ENCODE measurements at places on chromosomes 6 and 20.

- DNase-seq: no peak
Observed at GRCh38 chr6:161985876-161986423, 712.1 kb upstream of the AGPAT4 start.

GRCh38 chr6:112296122-112296521, 41.8 kb upstream of the LAMA4 start:
- no peak for DNase-seq

- DNase-seq: no peak
Observed at GRCh38 chr20:31819083-31819784, at the start of gene MYLK2. MYLK2 (plus strand) TSS chr20:31819356; CDS start chr20:31819581, 225 bp downstream.

DNA sequence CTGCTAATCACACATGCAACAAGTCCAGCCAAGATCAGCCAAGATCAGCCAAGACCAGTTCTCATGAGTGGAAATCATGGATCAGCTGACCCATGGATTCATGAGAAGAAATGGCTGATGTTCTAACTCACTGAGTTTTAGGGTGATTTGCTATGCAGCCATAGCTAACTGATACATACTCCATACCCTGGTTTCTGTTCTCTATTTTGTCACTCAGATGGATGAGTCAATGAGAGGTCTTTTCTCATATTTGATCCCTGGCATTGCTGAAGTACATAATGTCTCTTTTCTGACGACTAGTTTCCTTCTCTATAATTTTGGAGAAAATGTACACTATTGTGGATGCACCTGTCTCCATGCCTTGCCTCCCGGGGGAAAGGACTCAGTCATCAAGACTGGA, 118.4 kb upstream of the LY86 start:
- DNase-seq: no peak

- no peak for DNase-seq
Observed at GRCh38 chr20:8390037-8390433, 258.0 kb downstream of the PLCB1 start.

DNA sequence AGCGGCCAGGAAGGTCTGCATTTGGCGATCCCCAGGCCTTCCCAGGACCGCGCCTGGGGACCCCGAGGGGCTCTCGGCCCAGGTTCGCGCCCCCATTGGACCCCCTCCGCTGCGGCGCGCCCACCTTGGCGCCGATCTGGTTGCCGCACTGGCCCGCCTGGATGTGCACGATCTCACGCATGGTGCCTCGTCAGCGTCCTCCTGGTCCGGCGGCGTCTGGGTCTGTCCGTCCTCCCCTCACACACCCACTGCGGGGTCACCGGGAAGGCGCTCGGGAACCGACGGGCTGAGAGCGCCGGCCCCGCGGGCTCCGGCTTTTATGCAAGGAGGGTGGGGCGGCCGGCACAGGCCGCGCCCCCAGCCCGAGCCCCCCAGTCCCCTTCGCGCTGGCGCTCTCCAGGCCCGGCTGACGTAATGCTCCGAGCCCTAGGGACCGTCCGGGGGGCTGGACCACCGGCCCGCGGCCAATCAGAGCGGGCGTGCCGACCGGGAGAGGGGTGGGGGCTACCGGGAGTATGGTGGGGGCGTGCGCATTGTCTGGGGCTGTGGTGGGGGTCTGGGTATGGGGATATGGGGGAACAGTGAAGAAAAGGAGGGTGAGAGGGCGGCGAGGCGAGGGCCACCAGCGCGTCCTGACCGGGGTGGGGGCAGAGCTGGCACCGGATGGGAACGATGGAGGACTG, at the start of gene TUBB2B:
TUBB2B (minus strand) TSS at position 291 of the 683 bp plus-strand sequence; CDS start at position 181, 110 bp downstream.
- peak; percentile 69 for DNase-seq

- no peak for DNase-seq
Observed at GRCh38 chr20:51700809-51701285, 67.3 kb downstream of the ATP9A start.

- DNase-seq: no peak
Observed at GRCh38 chr6:29790626-29791025, 37.0 kb upstream of the HLA-G start.

DNA sequence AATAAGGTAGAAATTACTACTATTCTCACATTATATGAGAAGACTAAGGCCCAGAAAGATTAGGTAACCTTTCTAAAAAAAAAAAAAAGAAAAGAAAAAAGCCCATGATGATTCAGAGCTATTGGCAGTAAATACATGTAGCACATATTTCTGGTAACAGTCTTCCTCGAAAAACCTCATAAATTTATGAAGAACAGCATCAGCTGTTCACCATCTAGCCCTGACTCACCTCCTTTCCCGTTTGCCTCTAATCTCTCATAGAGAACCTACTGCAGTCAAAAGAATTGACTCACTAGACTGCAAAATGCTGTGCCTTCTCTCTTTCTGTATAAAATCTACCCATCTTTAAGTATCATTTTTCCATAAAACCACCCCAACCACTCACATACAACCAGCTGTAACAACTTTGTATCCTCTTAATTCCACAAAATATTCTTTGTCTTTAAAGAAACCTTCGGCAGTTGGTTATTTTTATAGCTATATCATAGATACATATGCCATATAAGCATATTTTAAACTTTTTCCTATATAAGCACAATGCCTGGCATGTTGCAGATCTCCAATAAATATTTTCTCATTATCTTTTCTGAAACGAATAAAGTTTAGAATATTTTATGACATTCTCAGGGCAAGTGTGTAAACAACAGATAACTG, 152.7 kb upstream of the ENPP5 start:
- DNase-seq: no peak

DNA sequence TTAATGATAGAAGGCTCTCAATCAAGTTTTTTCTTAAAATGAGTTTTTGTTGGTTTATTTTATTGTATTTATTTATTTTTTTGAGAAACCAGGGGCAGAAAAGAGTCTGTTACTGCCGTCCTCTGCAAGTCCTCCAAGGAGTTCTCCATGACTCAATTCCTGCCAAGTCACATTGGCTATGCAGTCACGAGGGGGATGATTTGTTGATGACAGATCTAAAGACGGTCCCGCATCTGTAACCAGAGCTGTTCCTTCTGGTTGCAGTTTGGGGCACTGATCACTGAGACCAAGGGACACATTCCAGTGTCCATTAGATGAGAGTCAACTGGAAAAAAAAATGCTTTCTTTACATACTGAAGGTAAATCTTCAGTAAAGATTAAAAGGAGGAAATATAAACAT, 13.9 kb upstream of the TSHZ2 start:
- no peak for DNase-seq

DNA sequence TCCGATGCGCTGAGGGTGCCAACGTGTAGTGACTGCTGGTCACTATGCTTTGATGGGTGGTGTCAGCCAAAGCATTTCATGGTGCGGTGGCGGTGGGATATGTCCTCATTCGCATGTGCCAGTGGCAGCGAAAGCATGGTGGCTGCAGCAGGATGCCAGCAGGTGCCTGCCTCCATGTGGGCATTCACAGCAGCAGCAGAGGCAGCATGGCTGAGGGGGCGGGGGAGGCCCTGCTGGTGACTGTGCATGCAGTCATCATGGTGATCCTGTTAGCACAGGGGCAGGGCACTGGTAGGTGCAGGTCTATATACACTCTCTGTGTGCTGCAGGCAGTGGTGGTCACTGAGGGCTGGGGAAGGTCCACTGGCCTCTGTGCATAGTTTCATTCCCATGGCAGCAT, 22.0 kb downstream of the FIG4 start:
- DNase-seq: no peak

DNA sequence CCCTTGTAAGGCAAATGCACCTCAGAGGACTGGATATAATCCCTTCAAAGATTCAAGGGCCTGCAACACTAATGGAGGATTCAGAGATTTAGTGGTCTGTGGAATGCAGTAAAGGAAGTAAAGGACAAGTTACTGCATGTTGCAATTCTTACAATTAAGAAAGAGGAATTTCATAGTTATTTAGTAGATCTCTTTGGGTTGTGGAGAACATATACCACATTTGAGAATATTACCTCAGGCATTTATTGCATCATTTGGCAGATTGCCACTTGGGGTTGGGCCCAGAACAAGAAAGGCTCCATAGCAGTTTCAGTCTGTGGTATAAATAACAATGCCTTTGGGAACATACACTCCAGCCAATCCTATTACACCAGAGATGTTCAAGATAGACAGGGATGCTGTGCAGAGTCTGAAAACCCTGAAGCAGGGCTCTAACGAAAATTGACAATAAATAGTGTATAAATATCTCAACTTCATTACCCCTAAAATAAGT, 20.9 kb upstream of the EPM2A start:
- DNase-seq: no peak

DNA sequence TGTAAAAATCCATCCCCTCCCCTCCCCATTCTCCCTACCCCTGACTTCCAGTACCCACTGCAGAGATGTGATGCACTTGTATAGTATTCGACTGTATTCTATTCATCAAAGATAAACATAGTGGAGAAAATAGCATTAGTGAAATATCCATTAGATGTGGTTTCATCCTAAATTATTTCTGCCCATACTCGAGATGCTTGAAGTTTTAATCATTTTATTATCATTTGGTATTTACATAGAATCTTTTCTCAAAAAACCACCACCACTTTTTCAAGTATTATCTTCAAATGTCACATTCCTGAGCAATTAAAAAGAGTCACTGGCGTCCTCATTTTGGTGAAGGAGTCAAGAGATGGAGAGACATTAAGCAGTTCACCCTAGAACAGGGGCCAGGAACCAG, 181.9 kb downstream of the HAO1 start:
- no peak for DNase-seq

- DNase-seq: peak; percentile 56
Observed at GRCh38 chr20:33443006-33443511, 504 bp downstream of the SNTA1 start.

DNA sequence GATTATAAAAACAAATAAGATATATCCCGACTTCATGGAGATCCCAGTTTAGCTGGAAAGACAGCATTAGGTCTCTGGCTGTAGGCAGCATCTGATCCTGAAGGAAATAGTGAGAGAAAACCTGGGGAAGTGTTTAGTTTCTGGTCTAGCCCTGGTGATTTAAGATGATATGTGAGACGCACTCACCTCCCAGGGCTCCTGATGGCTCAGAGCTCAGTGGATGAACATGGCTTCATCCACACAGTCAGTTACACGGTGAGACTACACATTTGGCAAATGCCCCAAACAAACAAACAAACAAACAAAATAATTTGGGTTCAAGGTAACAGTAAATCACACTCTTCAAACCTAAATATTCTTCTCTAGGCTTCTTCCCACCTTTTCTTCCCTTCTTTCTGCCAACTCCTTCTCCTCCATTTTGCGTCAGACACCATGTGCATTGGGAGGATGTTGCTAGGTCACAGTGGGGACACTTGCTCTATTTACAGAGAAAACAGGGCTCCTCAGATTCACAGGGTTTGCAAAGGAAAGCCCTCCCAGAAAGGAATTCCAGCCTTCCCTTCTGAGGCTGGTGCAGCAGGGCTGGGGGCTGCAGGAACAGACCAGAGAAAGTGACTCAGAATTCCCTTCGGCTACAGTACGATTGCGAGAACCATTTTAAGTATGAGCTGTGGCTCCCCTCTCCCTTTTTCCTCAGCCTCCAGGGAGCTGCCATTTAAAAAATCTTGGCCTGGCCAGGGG, 59.6 kb upstream of the SALL4 start:
- DNase-seq: no peak

DNA sequence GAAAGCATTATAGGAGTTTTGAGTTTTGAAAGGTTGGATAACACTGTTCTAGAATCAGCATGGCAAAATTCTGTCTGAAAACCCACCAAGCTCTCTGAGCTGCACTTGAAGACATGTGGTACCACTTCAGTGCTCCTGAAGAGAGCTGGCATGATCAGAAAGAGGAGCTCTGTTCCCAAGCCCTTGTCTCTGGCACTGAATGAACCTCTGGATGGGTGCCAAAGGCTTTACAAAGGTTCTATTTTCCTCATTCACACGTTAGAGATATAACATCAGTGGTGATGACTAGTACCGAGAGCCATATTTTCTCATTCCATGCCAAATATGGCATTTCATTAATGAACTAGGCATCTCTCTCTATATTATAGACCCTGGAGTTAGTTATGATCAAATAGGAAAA, 301.8 kb upstream of the ID4 start:
- no peak for DNase-seq

DNA sequence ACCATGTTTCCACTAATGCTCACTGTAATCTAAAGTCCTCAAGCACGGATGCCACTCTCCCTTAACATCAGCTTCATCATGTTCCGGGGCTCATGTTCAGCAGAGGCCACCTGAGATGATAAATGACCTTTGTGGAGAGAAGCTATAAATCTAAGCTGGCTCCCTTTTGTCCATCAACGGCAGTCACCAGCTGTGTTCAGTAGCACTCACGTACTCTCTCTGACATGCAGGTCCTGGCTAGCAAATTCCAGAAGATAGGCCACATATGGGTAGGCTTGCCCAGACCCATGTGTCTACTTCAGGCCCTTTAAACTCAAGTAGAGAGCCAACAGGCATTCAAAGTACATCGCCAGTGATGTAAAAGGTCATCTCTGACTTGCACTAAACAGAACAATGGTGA, 38.6 kb downstream of the MYLK4 start:
- no peak for DNase-seq

GRCh38 chr6:106103728-106104109, 17.6 kb downstream of the PRDM1 start:
- DNase-seq: no peak

GRCh38 chr6:15327271-15327670, 81.4 kb downstream of the JARID2 start:
- no peak for DNase-seq

DNA sequence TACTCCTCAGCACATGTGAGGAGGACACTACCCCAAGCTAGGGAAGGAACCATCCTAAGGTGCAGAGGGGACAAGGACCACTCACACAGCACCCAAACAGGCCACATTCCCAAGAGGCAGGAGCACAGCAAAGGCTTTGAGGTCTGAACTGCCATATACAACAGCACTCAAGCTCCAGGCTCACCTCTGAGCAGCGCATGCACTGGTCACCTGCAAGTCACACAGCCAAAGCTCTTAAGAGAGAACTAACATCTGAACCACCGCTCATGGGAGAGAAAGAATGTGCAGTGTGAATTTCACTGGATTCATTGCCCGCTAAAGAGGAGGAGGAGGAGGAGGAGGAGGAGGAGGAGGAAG, 31.0 kb downstream of the NPEPL1 start:
- DNase-seq: no peak

DNA sequence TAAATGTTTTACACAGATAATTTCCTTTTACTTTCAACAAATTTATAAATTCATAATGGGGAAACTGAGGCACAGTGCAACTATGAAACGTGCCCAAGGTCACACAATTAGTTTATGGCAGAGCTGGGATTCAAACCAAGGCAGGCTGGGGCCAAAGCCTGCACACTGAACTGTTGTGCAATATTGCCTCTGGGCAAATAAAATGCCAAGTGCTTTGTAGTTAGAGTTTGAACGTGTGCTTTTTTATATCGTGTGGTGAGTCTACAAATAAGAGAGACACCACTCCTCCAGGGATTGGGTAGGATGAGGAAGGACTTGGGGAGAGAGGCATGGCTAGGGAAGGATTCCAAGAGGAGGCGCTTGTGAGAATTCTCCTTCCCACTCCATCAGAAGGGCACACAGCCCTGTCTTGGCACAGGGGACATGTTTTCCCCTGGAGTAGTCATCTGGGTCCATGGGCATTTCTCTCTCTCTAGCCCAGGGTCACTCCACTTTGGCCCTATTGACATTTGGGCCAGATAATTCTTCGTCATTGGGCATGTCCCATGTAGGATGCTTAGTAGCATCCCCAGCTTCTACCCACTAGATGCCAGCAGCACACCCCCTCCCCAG, 2.8 kb upstream of the CDH22 start:
- DNase-seq: no peak
